Activated CD4-positive, alpha-beta memory T cell treated with anti-CD3 and anti-CD28 coated beads, Interleukin-2, amount 10 ng/mL, durations not matched to agents 7 days and 5 days (primary cell): ENCODE measurements at places on chromosomes 12 and 14.
A peak's percentile ranks its signal among the peaks of the same experiment; 100 is the strongest.

GRCh38 chr12:51214895-51215294 lies 3.0 kb downstream of the POU6F1 start:
- no peak for DNase-seq

GRCh38 chr14:35368139-35368460 lies 36.4 kb downstream of the NFKBIA start:
- DNase-seq = no peak

DNA sequence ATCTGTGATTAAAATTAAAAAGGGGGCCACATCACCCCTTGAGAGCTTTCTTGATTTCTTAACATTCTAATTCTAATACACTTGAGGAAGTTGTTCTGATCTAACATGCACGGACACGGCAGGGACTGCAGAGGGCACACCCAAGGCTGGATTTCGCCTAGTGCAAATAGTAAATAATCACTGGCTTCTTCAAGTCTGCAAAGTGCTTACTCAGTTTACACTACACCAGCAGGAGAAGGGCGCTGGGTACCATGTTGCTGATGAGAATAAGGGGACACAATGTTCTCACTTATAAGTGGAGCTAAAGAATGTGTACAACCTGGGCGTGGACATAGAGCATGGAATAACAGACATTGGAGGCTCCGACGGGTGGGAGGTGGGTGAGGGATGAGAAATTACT lies 34.2 kb downstream of the TBX5 start:
- no peak for DNase-seq

- no peak for DNase-seq
Measured at GRCh38 chr12:25558586-25558985, 5.5 kb upstream of the LMNTD1 start.

GRCh38 chr12:109084425-109084824 lies 8.8 kb downstream of the ALKBH2 start:
- no peak for DNase-seq

- DNase-seq = no peak
Measured at GRCh38 chr14:24416932-24417619, 12.4 kb downstream of the CBLN3 start.

DNA sequence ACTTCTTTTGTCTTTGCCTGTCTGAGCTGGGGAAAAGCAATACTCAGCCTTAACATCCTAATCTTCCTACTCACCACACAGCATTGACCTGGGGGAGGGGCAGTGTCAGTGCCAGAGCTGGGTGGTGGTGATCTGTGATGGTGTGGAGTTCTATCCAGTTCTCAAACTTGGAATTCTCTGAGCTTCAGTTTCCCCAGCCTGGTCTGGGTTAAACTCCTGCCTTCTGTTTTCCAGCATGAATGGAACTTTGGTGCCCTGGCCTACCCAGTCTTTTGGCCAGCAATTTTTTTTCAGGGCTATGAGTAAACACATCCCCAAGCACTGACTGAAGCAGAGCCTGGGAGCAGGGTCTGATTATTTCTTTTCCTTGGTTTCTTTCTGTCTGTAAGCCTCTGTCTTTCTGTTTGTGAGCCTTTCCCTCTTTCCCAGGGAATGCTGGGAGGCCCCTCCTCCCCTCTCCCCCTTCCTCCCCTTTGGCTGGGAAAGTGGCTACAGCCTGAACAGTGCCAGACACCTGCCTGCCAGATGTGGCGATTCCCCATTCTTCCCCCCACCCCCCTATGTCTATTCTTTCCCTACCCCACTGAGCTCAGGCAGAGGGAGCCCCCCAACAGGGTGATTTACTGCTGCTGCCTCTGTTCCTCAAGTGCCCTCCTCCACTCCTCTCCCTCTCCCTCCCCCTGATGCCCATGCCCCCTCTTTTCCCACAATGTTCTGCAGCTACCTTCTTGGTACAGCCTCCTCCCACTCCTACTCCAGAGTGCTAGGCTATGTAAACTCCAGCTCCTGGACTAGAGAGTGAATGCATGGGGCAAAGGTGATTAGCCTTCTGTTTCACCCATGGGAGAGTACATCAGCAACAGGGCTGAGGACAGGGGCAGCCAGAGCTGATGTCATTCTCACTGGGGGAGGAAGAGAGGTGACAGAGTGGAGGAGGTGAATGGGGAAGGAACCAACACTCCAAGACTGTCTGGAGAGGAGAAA lies 11.1 kb downstream of the GPR84 start:
- DNase-seq = no peak

- peak; percentile 26 for DNase-seq
Measured at GRCh38 chr12:26122061-26122680, 2.7 kb downstream of the BHLHE41 start.

DNA sequence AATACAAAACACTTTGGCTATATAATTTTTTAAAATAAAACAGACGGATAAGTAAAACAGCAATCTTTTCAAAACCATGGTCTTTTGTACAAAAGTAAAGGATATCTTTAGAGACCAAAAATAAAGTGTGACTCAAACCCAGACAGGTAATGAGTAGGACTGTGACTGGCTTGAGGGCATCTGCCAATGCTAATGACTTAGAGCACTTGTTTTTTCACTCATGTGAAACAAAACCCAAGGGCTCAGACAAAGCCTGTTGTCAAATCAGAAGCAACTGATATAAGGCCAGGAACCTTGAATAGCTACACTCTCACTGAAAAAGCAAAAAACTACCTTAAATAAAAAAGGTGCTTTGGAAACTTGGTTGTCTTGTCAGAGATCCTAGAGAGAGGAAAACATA lies 357.4 kb downstream of the TMEM117 start:
- no peak for DNase-seq

DNA sequence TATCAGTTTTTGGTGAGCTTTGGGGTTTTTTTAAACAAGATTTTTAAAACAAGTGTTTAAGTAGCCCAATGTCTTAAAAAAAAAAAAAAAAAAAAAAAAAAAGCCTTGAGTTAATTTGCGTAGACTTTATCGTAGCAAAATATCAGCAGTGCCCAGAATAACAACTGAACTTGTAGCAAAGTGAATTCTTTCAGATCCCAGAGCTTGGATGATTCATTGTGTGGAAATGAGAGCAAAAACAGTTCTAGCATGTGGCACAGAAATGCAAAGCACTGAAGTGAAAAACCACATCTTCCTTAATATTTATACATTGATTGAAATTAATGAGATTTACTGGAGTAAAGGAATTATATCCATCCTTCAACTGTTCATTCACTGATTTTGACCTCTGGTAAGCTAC lies 258.1 kb downstream of the EGLN3 start:
- no peak for DNase-seq

DNA sequence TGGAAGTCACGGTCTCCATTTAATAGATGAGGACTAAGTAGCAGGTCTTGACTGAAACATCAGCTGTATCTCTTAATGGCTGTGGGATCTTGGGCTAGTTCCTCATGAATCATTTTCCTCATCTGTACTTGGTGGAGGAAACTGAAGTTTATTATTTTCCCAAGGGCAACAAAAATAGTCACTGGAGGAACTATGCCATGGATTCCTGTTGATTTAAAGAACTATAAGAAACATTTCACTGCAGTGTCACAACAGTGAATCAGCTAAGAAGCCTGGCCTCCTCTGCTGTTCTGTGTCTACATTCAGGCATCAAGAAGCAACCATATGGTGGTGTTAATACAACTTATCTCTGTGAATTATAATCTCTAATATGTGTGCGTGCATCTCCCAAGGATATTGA lies 200.5 kb downstream of the STXBP6 start:
- DNase-seq = no peak

DNA sequence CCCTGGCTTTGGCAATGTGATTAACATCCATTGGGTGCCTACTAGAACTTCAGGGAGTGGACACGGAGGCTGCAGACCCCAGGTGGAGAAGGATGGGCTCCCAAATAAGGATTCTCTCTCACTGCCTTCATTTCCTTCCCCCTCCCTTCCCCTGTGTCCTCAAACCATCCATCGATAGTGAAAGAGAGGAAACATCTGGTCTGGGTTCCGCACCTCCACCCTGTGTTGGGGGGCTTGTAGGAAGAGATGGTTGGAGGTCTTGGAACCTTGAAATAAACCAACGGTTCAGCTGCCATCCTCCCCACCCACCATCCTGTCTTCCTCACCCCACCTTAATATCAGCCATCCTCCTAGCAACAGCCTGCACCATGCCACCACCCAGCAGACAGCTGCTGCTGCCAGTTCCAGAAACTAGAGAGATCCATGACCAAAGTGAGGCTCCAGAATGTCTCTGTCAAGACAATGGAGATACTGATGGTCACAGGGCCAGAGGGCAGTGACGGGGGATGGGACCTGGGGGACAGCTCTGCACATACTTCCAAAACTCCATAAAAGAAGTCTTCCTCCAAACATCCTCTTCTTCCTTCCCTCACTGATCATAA lies 153.1 kb upstream of the CCND2 start:
- DNase-seq = no peak

GRCh38 chr14:61099216-61099835 lies 118.3 kb downstream of the SLC38A6 start:
- no peak for DNase-seq

GRCh38 chr12:84920331-84920730 lies 7.7 kb upstream of the SLC6A15 start:
- no peak for DNase-seq

DNA sequence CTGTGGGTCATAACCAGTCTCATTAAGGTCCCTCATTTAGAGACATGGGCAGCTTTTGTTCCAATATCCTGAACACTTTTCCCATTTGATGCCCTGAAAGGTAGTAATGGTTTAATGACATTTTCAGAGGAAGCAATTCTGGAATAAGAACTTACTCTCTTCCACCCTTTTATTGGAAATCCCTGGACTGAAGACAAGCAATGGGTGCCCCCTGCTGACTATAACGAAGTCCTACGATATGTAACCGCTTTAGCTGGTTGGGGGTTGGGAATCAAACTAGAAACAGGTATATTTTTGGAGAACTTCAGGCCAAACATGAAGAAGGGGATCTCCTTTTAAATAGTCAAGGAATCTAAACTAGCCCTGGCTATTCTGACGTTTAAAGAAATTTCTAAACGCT lies 20.5 kb downstream of the SARNP start:
- DNase-seq = no peak

GRCh38 chr12:90936230-90937005 lies 18.6 kb downstream of the CCER1 start:
- no peak for DNase-seq

- DNase-seq = peak; percentile 54
Measured at GRCh38 chr14:77181603-77182437, at the start of gene TMEM63C. Gene TMEM63C, plus strand, starts transcription at chr14:77181798. Its CDS starts 37,016 bp downstream, at chr14:77218814.

DNA sequence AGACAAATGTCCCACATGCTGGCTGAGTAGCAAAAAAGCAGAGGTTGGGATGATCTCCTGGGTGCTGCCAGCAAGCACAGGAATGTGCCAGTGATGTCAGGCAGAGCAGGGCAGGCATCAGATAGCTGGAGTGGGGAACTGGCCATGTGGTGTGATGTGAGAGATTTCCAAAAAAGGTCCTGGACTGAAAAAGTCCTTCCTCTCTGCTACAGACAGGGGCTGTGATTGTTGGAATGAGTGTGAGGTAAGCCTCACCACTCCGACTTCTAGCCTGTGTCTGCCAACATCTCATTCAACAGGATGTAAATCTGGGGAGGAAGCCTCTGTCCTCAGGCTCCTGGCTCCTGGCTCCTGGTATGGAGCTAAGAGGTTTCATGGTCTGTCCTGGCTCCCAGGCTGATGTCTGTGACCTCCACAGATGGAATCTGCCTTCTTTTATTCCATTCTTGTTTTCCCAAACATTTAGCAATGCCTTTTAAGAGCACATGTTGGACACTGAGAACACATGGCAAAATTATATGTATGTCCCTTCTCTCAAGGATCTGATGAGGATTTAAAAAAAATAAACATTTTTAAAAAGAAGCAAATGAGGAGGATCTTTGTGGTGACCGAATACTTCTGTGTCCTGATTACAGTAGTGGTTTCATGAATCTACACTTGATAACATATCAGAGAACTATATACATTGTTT lies 50.1 kb upstream of the STK38L start:
- DNase-seq = no peak

- DNase-seq = no peak
Measured at GRCh38 chr14:102748806-102749205, 28.4 kb upstream of the TRAF3 start.

GRCh38 chr12:25245491-25245890 lies 5.2 kb downstream of the KRAS start:
- DNase-seq = no peak

- no peak for DNase-seq
Measured at GRCh38 chr12:58262796-58263195, 321.4 kb downstream of the ATP23 start.

GRCh38 chr12:77727442-77728001 lies 103.2 kb upstream of the NAV3 start:
- DNase-seq = no peak
